NCI-H1930 (cell line): ENCODE measurements at places on chromosomes 5 and 9.

GRCh38 chr5:138651767-138652117, 76.5 kb upstream of the HSPA9 start:
- DNase-seq: no peak

- DNase-seq: no peak
These were observed 52.4 kb upstream of the CTXN3 start for GRCh38 chr5:127596501-127596900.

- peak; percentile 68 for DNase-seq
These were observed 125.1 kb downstream of the PDE4D start for GRCh38 chr5:59768152-59769040.

DNA sequence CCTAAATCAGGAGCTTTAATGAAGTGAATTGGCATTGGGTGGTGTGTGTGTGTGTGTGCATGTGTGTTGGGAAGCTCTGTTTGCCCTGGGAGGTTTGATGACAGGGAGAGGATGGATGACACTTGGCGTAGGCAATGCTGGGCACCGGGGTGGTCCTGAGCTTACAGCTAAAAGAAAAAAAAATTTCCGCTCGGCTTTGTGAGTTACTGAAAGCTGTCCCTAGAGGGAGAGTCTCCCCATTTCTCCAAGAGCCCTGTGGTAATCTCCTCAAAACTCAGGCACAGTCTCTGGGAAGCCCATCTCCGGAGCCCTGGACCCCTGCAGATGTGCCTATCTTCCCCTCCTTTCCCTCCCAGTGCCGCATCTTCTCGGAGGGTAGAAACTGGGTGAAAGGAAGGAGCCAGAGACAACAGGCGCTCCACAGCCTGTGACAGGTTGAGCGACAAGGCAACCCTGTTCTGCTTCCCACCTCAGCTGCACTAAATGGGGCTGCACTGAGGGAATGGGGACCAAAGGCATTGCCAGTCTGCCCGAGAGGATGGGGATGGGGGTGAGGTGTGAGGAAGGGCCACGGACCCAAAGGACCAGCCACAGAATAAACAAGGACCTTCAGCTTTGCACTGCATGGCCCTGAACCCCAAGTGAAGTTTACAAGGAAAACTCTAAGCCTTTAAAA, 35.8 kb upstream of the TIFAB start:
- DNase-seq: no peak

- no peak for DNase-seq
These were observed 633.0 kb downstream of the LRRC70 start for GRCh38 chr5:63211448-63212132.

GRCh38 chr5:52620315-52620714, 167.4 kb upstream of the ITGA1 start:
- no peak for DNase-seq

- DNase-seq: no peak
These were observed 351.9 kb upstream of the TNC start for GRCh38 chr9:115469841-115470240.

DNA sequence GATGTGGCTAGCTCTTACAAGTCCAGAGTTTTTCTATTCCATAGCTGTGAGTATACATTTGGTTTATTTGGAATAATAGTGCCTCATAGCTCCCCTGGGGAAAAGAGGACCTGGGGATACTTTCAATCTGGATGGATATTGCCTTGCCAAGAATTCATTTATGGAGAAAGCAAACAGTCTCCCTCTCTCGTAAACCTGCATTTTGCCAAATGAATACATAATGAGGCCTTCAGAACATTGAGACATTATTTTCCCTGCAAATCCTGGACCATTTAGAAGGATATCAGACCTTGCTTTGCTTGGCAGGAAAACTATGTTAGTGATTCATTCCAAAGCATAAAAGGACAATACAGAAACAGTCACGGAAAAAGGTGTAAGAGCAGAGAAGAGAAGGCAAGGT, 569.6 kb upstream of the BRINP1 start:
- no peak for DNase-seq
